ENCODE measurements at places on chromosomes 16 and 17.

GRCh38 chr17:28505986-28506665 lies at the start of gene FOXN1:
Gene FOXN1 (plus strand): TSS chr17:28506348. CDS start chr17:28523970, 17,622 bp downstream.
- DNase-seq: no peak

- no peak for DNase-seq
These were observed 73.3 kb downstream of the PLCG2 start for GRCh38 chr16:81852347-81852746.

GRCh38 chr16:12340151-12340733 lies 363.7 kb downstream of the SNX29 start:
- peak; percentile 68 for DNase-seq

- no peak for DNase-seq
These were observed 27.1 kb downstream of the PMP22 start for GRCh38 chr17:15238057-15238456.

- DNase-seq: no peak
These were observed 276.8 kb downstream of the NTN1 start for GRCh38 chr17:9298135-9298534.

- no peak for DNase-seq
These were observed 78.7 kb upstream of the GPRC5B start for GRCh38 chr16:19963301-19963700.

DNA sequence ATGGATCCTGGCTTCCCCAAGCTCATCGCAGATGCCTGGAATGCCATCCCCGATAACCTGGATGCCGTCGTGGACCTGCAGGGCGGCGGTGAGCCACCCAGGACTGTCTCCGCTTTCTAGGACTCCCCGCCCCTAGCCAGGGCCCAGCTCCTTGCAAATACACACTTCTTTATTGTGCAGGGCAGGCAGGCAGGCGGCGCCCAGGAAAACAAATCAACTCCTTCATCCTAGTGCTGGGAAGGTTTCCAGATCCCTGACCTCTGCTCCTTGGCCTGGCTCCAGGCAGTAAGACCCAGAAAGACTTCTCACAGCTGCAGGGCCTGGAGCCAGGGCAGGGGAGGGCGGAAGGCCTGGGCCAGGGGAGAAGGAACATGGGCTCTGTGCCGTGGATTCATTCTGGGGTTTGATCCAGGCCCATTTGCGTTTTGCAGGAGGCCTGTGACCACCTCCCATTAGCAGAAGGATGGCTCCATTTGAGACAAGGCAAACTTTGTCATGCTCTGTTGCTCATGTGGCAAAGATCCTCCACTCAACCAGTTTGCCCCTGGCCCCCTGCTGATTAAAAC lies 6.0 kb upstream of the LPCAT2 start:
- peak; percentile 16 for DNase-seq

- no peak for DNase-seq
These were observed 14.0 kb upstream of the RBFOX3 start for GRCh38 chr17:79624718-79625478.

DNA sequence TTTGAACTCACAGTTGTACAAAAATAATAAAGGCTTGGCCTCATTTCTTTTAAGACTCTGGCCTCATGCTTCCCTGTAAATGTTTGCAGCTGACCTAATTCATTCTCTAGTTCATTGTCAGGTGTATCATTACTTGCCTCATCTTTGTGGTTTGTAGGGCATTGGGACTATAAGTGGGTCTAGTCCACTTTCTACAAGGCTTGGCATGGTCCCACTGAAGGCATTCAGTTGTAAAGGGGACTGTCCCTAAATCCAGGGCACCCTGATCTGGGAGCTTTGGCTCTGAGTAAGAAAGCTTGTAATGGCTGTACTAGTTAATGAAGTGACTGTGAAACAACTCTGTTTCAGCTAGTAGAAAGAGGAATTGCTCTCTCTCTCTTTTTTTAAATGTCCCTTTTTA lies 2.7 kb downstream of the KCTD2 start:
- no peak for DNase-seq

DNA sequence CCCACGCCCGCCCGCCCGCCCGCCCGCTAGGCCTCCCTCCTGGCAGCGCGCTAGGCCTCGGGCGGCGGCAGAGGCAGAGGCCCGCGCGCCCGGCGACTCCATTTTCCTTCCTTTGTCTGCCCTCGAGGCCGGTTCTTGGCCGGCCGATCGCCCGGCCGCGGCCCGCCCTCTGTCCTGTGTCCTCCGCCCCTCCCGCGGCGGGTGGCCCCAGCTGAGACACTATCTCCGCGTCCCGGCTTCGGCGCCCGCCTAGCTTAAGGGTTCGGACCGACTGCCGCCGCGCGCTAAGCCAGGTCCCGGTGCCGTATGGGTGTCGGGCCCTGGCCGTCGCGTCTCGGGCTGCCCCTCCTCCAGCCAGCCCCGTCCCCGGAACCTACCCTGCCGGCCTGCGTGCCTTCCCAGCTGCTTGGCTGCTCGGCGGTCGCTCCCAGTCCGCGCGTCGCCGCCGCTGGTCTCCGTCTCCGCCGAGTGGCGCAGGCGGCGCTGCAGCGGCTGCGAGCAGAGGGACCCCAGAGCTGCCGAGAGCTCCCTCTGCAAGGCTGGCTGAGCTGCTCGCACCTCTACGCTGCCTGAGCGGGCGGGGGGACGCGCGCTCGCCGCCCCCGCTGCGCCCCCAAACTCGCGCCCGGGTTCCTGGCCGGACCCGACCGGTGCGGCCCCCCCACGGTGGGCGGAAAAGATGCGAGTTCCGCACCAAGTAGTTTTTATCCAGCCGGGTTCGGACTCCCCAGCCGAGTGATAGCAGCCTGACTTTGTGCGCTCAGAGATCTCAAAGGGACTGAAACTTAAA lies 787 bp downstream of the CTCF start:
- DNase-seq: peak; percentile 24

DNA sequence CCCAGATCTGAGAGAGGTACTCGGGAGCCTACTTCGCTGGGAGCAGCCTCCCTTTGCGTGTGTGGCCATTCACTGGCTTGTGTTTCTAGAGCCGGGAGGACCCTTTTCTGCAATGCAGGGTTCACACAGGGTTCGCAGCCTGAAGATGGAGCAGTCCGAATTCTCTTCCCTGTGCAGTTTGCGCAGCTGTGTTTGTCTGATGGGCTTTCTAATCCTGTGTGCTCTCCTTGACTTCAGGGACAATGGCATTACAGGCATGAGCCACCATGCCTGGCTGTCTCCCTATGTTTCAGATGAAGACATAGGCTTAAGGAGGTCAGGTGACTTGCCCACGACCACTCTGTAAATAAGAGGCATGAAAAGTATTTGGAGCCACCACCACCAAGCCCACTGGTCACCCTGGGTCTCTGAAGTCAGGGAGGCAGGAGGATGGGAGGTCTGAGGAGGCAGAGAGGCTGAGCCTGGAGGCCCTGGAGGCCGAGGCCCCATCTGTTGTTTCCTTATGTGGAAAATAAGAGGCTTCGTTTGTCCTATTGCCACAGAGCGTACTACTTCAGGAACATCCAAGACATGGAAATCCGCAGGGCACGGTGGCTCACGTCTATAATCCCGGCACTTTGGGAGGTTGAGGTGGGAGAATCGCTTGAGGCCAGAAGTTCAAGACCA lies 5.0 kb upstream of the STH start:
- no peak for DNase-seq

GRCh38 chr17:19955099-19955498 lies 22.5 kb downstream of the AKAP10 start:
- no peak for DNase-seq

DNA sequence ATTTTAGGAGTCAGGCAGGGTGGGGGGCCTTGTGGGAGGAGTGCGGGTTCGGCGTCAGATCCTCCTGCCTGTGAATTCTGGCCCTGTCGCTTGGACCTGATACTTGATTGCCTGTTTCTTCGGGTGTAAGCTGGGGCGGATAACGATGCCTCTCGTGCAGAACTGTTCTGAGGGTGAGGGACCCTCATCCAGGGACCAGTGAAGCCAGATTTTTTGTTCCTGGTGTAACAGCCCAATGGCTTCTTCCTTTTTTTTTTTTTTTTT lies 1.3 kb downstream of the TBCD start:
- no peak for DNase-seq

DNA sequence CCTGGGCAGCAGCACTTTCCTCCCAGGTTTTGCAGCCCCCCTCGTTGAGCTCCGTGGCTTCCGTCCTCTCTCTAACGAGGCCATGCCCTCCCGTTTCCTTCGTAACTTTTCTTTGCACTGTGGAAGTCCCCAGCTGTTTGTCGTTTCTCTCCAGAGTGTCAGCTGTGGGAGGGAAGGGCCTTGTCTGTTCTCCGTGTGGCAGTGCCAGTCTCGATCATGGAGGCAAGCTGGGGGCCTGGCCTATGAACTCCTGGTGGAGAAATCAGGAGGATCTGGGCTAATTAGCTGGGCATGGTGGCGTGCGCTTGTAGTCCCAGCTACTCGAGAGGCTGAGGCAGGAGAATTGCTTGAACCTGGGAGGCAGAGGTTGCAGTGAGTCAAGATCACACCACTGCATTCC lies 28.3 kb downstream of the TBCD start:
- no peak for DNase-seq

GRCh38 chr16:15466131-15466530 lies 31.7 kb downstream of the BMERB1 start:
- no peak for DNase-seq

DNA sequence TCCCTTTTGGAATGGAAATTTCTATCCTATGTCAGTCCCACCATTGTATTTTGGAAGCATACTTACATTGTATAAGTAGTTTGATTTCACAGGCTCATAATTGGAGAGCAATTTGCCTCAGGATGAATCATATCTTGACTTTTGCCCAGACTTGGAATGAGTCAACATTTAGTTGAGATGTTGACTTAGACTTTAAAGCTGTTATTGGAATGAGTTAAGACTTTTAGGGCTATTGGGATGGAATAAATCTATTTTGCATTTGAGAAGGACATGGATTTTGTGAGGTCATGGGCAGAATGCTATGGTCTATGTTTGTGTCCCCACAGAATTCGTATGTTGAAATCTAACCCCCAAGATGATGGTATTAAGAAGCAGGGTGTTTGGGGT lies 12.2 kb upstream of the ZNF594 start:
- DNase-seq: no peak

DNA sequence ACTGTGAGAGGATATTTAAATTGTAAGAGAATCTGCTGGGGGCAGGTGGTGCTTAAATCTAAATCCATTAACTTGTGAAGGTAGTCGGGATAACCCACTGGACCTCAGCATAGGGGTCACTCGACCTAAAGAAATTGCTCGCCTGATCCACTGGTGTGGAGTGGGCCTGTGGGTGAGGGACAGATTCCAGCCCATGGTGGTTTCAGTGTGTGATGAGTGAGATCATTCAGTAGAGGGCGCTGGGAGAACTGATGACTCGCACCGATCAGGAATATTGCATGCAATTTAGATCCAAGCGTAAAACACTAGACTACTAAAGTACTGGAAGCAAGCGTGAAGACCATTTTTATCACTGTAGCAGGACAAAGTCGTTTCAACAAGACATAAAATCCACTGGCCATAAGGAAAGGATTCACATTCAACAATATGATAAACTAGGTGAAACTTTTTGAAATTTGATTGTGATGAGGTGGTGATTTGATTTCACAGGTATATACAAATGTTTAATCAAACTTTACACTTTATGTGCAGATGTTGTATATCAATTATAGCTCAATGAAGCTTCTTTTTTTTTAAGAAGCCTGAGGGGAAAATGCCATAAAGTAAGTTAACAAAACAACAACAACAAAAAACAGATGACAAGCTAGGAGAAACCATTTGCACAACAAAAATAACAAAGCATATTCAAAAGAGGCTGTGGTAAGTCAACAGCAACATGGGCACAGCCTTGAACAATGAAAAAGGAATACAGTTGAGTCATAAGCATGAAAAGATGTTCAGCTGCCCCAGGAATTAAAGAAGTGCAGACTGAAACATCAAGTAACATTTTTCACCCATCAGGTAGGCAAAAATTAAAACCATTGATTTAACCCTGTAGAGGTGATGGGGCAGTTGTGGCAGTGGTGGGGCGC lies 7.5 kb upstream of the TMEM170A start:
- peak; percentile 64 for DNase-seq

GRCh38 chr16:23016368-23016767 lies 132.9 kb downstream of the USP31 start:
- peak; percentile 49 for DNase-seq

- DNase-seq: no peak
These were observed 403.4 kb downstream of the GRIN2A start for GRCh38 chr16:9778849-9779248.

- DNase-seq: no peak
These were observed 4.0 kb upstream of the MEAK7 start for GRCh38 chr16:84508502-84508901.

- peak; percentile 83 for DNase-seq
These were observed 255.7 kb downstream of the RBFOX3 start for GRCh38 chr17:79355165-79355564.

GRCh38 chr16:85872734-85873133 lies 26.2 kb upstream of the IRF8 start:
- no peak for DNase-seq

DNA sequence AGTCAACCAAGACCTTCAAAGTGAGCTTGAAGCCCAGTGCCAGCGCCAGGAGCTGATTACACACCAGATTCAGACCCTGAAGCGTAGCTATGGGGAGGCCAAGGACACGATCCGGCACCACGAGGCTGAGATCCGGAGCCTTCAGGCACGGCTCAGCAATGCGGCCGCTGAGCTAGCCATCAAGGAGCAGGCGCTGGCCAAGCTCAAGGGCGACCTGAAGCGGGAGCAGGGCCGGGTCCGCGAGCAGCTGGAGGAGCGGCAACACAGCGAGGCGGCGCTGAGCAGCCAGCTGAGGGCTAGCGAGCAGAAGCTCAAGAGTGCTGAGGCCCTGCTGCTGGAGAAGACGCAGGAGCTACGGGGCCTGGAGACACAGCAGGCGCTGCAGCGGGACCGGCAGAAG lies 42.0 kb downstream of the PLD6 start:
- no peak for DNase-seq

GRCh38 chr17:40071313-40072039 lies 8.7 kb downstream of the THRA start:
- no peak for DNase-seq

- no peak for DNase-seq
These were observed 59.0 kb downstream of the KPNA2 start for GRCh38 chr17:68094481-68095078.
